ENCODE measurements at places on chromosomes 1 and 21.

GRCh38 chr1:27600498-27601175 lies 3.3 kb downstream of the AHDC1 start:
- no peak for DNase-seq

DNA sequence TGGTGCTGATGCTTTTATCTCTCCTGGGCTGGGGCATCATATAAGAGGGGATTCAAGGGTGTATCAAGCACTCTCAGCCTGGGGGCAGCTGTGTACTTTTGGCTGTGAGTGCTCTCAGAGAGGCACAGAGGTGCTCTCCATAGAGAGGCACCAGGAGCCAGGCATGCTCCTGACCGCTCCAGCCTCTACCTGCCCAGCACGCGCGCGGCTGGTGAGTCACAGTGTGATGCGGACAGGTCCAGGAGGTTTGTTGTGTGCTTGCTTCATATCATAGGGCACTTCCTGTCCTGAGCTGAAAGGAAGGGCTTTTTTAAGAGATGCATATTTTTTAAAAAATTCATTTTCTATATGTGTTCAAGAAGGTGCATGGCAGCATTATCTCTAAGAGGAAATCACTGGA lies 93.6 kb upstream of the BCAR3 start:
- DNase-seq: no peak

- no peak for DNase-seq
Measured at GRCh38 chr21:38474124-38474523, 24.2 kb downstream of the ERG start.

GRCh38 chr1:10398278-10398733 lies 558 bp upstream of the PGD start:
- no peak for DNase-seq

DNA sequence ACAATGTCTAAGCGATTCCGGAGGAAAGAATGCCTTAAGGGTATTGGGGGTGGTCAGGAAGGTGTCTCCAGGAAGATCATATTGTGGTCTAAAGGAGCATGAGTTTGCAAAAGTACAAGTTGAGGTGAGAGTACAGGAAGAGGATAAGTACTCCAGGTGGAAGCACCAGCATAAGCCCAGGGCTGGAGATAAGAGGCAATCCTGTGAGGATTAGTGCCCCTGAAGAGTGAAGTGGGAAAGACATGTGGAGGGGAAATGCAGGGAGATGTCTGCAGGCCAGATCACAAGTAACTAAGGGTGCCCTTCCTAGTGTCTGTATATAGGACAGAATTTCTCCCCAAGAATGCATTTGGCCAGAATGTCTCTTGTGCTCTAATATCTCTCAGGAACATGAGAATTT lies 188.3 kb upstream of the DPT start:
- no peak for DNase-seq

GRCh38 chr1:52677076-52677806 lies 20.9 kb downstream of the COA7 start:
- no peak for DNase-seq

DNA sequence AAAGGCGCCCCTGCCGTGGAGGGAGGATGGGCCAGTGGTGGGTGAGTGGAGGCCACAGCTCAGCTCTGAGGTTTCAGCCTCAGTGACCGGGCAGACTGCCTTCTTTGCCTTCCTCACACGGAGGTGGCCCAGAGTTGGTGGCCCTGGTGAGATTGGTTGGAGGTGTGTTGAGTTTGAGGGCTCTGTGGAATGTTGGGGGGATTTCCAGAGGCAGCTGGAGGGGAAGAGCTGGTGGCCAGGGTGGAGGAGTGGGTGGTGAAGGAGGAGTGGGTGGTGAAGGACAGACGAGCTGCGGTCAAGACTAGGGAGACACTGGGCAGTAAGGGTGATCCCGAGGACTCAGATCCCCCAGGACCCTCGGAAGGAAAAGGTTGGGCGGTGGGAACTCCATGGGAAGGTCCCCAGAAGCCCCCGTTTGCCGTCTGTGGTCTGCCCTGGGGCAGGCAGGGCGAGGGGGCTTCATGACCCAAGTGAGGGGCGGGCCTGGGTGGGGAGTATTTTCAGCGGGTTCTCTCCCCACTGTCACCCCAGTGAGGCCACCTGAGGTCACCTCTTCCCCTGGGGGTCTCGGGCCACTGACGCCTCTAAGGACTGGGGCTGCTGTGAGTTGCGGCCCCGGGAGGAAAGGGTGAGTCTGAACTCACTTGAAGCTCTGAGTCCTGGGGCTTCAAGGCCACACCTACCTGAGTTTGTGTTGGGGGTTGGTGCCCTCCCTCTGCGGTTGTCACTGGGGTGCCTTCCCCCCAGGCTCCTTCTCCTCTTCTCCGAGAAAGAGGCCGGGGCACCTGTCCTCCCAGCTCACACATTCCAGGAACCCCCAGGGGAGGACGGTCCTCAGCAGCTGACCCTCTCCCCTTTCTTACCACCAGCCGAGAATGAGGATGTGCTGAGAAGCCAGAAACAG lies 22.7 kb upstream of the PIK3CD start:
- peak; percentile 64 for DNase-seq

DNA sequence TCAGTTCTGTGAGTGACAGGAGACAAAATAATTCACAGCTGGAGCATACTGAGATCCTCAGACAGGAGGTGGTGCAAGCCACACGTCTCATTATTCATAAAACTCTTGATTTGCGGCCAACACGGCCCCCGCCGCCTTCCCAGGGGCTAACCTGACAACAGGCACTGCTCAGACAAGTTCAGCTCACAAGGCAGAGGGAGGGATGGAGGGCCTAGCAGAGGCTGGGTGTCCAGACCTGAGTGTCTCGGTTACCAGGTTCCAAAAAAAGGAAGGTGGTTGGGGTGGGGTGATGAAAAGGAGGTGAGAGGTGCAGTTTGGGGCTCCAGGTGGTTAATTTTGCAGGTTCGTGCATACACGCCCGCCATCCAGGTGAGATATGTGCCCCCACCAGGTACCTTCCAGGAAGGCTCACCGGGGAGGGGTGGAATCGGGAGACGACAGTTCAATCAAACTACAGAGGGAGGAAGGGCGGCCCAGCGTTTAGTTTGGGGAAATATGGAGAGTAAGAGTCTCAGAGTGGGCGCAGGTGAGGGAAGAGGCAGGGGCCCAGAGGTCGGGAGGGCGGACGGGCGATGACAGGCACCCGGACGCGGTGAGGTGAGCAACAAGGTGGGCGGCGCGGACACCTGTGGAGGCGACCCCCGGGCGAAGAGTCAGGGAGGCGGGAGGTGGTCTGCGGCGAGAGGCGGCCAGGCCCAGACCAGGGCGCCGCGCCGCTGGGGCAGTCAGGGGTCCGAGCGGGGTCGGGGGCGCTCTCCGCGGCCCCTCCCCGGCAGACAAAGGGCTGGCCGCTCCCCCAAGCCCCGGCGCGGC lies 629 bp downstream of the CTNNBIP1 start:
- DNase-seq: peak; percentile 30

DNA sequence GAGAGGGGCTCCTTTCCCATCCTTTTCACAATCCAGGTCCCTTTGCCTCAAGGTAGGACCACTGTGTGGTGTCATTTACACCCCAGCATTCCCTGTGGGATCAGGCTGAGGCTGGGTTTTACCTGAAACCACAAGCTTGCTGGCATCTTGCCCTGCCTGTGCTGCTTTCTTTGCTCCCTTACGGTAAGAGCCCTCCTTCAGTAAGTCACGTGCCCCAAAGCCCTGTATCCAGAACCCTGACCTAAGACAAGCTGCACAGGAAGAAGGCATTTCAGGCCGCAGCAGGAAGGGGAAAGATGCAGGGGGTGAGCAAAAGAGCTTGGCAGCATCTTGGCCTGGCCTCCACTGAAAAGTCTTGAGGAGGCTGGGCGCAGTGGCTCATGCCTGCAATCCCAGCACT lies 58.4 kb downstream of the KLHDC7A start:
- no peak for DNase-seq

DNA sequence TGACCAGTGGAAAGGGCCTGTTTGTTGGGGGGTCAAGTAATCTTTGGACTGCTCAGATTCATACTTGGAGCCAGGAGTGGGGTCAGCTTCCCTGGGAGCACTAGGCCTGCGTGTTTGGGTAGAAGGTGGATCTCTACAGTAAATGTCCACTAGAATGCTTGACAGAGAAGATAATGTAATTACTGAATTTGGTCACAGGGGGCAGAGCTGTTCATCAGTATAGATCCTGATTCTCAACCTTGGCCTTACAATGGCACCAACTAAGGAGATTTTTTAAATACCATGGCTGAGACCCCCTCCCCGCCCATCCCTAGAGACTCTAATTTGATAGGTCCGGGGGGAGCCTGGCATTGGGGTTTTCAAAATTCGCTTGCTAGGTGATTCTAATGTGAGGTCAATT lies 217.5 kb upstream of the PLXNA2 start:
- no peak for DNase-seq

- DNase-seq: no peak
Measured at GRCh38 chr1:220483700-220484099, 44.2 kb upstream of the MARK1 start.

- no peak for DNase-seq
Measured at GRCh38 chr1:41418857-41419583, 57.8 kb downstream of the FOXO6 start.

DNA sequence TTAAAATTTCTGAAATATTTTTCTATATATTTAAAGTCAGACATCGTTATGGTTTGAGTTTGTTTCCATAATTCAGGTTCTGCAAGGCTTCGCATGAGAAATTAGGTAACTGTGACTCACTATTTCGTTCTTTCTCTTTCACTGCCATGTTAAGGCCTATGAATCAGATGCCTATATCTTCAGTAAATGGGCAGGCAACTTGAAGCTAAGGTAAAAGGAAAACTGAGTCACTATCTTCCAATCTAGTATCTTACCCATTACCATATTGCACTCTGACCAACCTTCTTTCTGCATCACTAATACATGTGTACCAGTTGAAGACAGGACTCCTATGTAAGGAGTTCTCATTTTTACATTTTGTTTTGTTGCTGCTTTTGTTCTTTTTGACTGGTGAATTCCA lies 37.8 kb downstream of the PYHIN1 start:
- DNase-seq: no peak

GRCh38 chr21:37552496-37553029 lies 186.0 kb downstream of the DYRK1A start:
- no peak for DNase-seq

DNA sequence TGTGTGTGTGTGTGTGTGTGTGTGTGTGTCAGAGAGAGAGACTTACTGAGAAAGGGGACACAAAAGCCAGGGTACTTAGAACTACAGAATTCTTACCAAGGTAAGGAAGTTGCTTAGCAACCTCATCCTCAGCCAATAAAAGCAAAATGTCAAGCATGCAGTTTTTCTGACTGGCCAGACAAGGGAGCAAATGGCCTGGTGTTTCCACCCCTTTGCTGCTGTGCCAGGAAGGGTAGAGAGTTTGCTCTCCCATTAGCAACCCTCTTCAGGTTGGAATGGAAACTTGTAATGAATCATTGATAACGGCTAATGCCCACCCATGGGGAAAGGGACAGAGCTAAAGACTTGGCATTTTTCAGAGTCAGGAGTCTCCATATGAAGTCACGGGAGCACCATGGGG lies 10.6 kb downstream of the RXRG start:
- DNase-seq: no peak

DNA sequence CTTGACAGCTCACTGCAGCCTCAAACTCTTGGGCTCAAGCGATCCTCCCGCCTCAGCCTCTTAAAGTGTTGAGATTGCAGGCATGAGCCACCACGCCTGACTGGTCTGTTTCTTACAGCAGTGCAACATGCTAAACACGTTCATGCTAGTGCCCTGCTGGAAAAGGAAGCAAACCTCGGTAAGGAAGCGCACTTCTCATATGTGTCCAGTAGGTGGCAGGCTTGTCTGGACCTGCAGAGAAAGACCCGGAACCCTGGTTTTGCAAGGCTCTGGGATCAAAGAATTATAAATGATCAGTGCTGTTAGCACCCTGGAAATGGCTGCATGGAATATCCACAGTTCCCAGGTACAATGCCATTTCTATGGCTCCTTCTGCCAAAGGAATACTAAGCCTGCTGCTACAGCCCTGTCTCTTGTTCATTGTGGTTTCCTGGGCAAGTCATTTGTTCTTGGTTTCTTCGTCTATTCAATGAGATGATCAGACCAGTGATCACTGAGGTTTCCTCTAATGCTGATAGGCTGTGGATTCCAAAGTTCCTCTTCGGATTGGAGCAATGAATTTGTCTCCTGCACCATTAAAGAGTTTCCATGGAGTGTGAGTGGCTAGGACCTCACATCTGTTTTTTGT lies 15.9 kb downstream of the RNU5D-1 start:
- DNase-seq: peak; percentile 32

GRCh38 chr1:63914241-63914640 lies 140.4 kb downstream of the ROR1 start:
- no peak for DNase-seq

DNA sequence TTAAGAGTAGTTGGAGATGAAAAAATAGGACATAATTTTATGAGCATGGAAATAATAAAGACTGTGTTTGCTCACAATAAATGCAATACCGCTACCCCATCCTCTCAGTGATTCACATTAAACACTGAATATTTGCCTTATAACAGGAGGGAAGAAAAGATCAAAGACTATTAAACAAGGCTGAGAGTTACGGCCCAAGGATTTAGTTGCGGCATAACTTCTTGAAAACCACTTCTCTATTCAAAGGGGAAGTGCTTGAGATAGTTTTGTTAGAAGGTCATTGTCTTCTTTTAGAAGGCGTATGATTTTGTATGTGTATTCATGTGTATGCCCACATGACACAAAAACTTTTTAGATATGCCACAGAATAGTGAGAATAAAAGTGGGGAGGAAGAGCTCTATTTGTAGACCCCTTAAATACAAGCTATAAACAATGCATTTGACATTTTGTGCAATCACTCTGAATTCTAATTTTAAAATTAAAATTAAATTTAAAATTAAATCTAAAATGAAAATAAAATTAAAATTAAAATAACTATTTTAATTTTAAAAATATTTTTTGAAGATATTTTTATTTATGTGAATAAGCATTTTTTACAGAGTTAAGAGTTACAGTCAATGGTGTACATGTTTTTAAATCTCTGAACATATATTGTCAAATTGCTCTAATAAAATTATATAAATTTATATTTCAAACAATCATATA lies 986.6 kb upstream of the ADAMTS5 start:
- no peak for DNase-seq

GRCh38 chr1:211928993-211929637 lies 98.6 kb upstream of the LPGAT1 start:
- DNase-seq: no peak

GRCh38 chr1:64515427-64515826 lies 45.5 kb downstream of the CACHD1 start:
- no peak for DNase-seq

DNA sequence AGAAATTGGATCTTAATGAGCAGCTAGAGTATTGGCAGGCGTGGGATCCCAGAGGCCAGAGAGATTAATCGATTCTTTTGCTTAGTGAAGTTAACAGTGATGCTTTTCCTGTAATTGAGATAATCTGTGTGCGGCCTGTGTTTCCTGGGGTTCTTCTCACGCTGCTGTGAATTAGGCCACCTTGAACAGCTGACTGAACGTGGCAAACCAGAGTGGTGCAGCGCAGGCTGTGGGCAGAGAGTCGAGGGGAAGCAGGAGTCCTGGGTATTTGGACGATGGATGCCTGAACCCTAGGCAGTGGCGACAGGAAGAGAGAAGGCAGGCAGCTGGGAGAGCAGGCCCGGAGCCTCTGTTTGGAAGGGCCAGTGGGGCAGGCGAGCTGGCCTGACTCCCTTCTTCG lies 51.7 kb downstream of the RYR2 start:
- DNase-seq: no peak
